Breast epithelium (tissue), 4 donors: ENCODE measurements at places on chromosomes 4 and X.

GRCh38 chrX:33204889-33205288 is 6.5 kb downstream of the DMD start:
- no peak for DNase-seq

- DNase-seq: no peak
Observed at GRCh38 chr4:165330071-165330470, 2.6 kb downstream of the MSMO1 start.

- no peak for DNase-seq
Observed at GRCh38 chr4:8067274-8067936, 91.2 kb downstream of the ABLIM2 start.

DNA sequence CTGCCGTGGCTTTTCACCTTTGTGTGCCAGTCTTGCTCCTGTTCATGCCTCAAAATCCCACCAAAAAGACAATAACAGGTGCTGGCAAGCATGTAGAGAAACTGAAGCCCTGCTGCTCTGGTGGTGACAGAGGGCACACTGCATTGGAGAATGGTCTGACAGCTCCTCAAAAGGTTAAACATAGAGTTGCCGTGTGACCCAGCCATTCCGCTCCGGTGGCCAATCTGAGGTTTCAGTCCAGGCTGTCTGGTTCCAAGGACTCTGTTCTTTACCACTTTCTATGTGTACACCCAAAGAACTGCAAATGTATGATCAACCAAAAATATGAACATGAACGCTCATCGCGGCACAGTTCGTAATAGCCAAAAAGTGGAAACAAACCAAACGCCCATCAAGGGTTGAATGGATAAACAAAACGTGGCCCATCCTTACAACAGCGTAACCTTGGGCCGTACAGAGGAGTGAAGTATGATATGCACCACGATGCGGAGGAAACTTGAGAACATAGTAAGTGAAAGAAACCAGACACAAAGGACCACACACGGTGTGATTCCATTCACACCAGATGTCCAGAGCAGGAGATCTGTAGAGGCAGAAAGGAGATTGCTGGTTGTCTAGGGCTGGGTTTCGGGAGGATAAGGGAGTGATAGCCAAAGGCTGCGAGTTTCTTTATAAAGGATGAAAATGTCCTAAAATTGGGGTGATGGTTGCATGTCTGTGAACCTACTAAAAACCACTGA is 33.6 kb upstream of the WFS1 start:
- peak; percentile 14 for DNase-seq

GRCh38 chrX:57329008-57329407 is 42.5 kb downstream of the FAAH2 start:
- no peak for DNase-seq

DNA sequence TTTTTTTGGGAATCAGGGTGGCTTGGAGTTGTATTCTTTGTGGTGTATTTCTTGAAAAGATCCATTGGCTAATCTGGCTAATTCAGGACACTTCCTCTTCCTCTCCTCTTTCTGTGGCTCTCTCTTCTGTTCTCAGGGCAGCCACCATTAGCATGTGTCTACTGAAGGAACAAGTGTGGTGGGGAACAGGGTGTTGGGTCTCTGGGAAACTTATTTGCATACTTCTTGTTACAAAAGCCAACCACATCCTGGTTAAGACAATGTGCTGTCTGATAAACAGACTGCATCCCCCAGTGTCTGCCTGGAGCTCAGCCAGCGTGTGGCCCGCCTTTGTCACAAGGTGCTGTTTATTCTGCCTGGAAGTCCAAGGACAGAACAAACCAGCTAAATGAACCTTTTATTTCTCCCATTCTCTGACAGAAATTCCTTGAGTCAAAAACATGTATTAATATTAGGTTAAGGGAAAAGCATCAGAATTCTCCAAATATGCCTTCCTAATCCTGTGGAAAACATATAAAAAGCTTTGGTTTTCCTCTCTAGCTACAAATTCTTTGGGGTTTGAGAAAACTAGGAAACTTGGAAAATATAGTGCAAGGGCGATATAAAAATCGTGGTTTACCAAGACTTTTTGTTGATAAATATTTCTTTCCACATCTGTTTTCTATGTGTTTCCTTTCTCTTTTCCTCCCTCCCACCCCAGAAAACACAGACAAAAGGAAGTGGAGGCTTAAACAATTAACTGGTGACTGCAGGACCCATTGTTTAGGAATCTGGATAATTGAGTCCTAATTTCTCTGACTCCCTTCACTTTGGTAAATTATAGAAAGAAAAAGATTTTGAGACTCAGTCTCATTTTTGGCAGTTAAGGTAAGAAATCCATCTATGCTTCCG is 203.6 kb downstream of the SPRY1 start:
- DNase-seq: peak; percentile 84

GRCh38 chrX:54825716-54826438 is 18.3 kb downstream of the MAGED2 start:
- no peak for DNase-seq

DNA sequence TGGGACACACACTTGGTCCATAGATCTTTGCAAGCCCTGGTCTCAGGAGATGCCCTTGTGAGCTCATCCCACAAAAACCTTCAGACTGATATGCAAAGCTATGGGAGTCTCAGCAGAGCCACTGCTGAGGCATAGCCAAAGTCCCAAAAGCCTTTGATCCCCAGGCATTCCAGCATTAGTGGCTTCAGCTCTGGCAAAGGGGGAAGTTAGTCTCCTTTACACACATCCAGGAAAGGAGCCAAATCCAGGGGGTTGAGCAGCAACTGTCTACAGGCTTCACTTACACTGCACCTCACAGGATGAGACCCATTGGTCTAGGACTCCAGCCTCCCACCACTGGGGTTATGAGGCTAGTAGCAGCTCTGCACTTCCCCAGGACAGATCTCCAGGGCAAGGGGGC is 14.0 kb downstream of the PF4 start:
- DNase-seq: no peak

GRCh38 chrX:2819345-2820135 is 9.2 kb upstream of the GYG2 start:
- DNase-seq: no peak

GRCh38 chr4:102180046-102180445 is 165.2 kb downstream of the SLC39A8 start:
- no peak for DNase-seq

DNA sequence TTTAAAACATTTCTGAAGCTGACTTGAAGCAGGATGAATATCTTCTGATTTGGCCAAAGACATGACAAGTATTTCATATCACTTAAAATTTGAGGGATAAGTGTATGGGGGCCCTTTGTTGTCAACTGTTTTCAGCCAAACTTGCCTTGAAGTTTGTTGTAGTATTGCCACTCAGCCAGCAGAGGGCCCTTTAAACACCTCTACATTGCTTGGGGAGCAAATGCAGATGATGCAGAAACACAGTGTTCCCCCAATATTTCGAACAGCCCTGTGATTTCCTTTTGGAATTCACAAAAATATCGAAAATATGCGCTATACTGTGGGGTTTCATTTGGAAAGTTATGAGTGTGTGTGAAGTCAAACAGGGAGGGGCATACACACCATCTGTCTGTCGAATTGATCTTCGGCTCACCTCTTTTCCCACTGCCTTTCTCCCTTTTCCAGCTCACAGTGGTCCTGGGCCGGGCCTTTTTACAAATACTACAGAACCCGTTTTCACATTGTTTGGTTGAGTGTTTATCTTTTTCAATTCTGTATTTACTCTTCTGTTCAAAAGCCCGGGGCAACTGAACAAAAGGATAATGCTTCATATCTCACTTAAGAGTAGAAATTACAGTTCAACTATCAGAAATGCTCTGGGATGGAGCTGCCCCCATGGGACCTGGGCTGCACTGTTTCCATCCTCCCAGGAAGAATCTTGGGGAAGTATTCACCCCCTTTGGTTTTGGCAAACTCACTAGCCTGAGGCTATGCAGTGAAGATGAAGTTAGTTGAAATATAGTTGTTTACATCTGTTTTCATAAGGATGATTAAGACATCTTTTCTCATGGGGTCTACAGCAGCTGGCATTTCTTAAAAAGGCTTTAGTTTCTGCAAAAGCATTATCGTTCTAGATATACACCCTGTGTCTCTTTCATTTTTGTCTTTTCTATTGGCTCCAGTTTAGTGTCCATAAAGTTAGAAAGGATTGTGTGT is 137.6 kb downstream of the EGF start:
- DNase-seq: no peak

- peak; percentile 85 for DNase-seq
Observed at GRCh38 chr4:94207469-94208224, at the start of gene SMARCAD1. Gene SMARCAD1 (plus strand): TSS chr4:94207865. CDS start chr4:94208395, 530 bp downstream.

- no peak for DNase-seq
Observed at GRCh38 chr4:178577933-178578332, 1135.7 kb upstream of the AGA start.

GRCh38 chrX:2774776-2775175 is 22.9 kb downstream of the XG start:
- DNase-seq: no peak
